ENCODE measurements at places on chromosomes 11 and 22.

DNA sequence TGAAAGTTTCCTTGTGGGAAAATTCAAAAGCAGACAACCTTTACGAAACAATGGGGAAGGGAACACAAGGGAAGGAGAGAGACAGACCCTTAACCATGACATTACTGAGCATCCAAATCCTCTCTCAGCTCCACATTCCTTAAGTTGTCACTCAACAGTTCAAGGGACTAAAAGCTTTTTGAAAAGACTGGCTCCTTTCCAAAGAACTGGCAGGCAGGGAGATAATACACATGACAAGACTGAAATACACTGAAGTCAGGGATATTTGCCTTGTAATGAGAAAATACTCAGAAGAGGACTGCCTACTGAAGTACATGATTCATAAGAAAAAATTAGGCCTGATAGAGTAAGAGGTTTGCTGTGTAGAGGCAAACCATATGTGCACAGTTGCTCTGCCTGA lies 69.1 kb downstream of the SMCO4 start:
- no peak for DNase-seq

- no peak for DNase-seq
Observed at GRCh38 chr11:58390551-58391063, 16.1 kb downstream of the OR5B3 start.

GRCh38 chr22:46824344-46824909 lies 62.0 kb downstream of the TBC1D22A start:
- DNase-seq, result no peak

DNA sequence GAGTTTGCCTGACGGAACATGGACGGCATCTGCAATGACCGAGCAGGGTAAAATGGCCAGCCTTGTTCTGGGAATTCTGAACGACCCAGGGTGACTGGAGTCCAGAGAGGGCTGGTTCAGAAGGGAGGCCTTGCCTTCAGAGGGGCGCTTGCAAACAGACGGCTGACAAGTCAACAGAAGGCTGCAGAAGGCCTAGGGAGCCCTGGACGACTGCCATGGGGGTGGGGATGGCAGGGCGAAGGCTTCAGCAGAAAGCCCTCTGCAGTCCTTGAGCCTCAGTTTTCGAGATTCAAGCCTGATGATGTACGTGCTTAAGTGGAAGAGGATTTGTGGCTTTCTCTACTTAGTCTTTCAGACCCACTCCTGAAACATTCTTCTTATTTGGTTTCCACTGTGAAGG lies 117.1 kb upstream of the TBCEL start:
- no peak for DNase-seq

GRCh38 chr11:11538277-11538960 lies 83.4 kb downstream of the GALNT18 start:
- DNase-seq, result no peak

GRCh38 chr11:43504316-43504950 lies 145.7 kb downstream of the TTC17 start:
- no peak for DNase-seq

DNA sequence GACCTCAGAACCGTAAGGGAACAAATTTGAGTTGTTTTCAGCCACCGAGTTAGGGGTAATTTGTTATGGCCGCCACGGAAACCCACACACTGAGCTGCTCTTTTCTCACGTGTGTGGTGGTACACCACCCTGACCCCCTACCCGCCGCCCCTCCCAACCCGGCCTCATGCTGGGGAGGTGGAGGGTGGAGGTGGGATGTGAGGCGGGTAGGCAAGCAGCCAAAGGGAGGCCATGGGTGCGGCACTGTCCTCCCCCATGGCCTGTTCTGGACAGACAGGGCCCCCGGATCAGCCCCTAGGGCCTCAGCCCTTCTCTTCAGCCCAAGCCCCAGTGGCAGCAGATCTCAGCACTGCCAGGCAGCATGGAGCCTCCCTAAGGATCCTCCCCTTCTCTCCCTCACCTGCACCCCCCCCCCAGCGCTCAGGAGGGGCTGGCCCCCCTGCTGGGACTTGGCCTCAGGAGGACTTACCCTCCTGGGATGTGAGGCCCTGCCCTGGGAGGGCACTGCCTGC lies 7.9 kb downstream of the PRR5 start:
- no peak for DNase-seq

- DNase-seq, result no peak
Observed at GRCh38 chr11:113615098-113615497, 91.0 kb downstream of the TMPRSS5 start.

- no peak for DNase-seq
Observed at GRCh38 chr11:13141731-13142709, 132.9 kb downstream of the RASSF10 start.

DNA sequence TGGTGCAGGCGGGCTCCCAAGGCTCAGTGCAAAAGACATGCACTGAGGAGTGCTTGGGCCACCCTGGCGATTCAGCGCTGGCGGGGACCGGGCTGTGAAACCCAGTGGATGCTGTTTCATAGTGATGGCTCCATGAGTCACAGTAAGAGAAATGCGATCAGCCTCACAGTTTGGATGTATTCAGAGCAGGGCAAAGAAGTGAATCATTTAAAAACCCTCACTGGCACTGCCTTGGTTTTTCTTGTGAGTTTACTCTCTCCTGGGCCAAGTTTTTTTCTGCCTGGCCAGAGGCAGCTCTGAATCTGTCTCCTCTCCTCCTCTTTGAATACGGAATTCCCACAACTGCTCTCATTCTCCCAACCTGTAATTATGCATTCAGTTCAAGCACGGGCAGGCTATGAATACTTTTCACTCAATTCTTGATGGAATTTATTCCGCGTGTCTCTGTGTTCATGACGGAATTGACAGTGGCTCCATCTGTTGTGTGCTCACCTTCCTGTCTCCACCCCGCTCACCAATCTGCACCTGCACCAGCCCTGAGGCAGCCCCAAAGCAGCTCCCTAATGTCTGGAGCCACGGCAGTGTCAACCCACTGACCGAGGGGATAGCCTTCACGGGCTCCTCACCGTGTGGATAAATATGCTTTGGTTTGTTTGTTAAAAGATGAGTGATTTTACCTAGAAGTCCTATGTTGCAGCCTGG lies 14.9 kb downstream of the ADAMTS8 start:
- no peak for DNase-seq

DNA sequence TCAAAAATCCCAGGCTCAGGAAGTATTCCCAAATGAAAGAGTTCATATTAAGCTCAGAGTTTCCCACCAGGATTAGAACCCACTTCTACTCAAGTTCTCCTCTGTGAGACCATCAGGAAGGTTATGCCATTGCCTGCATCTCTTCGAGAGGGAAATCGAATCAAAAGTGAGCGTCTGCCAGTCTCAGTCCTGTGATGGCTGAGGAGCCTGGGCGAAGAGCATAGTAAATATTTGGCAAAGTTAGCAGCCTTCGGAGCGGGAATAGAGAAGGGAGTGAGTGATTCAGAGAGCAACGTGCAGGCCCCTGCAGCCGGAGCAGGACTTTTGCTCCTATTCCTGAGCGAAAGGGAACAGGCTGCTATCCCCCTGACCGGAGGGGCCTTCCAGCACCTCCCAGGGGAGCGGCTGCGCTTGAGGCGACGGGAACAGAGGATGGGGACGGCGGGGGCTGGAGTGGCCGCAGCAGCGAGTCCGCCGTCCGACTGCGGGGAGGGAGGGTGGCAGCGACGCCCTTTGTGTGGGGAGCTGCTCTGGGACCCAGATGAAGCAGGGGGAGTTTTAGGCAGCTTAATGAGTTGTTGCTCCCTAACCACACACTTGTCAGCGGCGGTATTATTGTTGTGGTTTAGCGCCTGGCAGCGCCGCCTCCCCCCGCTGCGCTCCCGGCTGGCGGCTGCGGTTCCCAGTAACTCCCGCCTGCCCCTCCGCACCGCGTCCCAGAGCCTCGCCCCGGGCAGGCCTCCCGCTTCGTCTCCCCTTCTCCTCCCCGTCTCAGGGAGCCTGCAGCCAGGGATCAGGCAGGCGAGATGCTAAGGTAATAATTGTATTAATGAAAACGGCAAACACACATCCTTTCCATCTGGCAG lies 21.7 kb upstream of the NRGN start:
- no peak for DNase-seq

- no peak for DNase-seq
Observed at GRCh38 chr11:98940913-98941312, 79.8 kb upstream of the CNTN5 start.

DNA sequence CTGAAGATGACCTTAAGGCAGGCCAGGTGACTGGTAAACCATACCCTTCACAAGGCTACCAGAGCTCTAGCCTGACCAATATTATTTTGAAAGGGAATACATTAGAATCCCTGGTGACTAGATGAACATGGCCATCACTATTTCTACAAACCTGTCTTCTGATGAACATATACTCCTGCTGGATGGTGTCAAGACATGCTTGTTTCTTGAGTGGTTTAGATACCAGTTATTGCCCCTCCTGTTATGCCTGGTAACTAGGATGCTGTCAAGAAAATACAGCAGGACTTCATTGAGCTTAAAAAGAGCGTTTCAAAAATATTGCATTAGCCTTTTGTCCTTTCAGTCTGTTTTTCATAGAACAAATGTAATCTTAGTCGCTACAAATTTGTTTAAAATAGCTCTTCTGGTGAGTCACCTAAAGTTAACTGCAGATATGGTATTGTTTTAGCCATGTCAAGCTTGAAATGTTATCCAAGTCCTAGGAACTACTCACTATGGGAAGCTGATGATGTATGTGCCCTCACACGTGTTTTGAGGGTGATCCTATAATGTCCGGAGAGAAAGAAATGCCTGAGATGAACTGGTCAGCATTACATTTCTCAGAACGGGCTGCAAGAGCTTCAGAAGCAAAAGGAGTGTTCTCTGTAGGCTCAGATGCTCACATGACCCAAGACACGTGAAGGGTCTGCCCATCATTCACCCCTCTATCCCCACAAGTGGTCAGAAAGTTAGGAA lies 20.6 kb downstream of the ADM start:
- no peak for DNase-seq

GRCh38 chr11:121553806-121554205 lies 101.0 kb upstream of the SORL1-AS1 start:
- no peak for DNase-seq

DNA sequence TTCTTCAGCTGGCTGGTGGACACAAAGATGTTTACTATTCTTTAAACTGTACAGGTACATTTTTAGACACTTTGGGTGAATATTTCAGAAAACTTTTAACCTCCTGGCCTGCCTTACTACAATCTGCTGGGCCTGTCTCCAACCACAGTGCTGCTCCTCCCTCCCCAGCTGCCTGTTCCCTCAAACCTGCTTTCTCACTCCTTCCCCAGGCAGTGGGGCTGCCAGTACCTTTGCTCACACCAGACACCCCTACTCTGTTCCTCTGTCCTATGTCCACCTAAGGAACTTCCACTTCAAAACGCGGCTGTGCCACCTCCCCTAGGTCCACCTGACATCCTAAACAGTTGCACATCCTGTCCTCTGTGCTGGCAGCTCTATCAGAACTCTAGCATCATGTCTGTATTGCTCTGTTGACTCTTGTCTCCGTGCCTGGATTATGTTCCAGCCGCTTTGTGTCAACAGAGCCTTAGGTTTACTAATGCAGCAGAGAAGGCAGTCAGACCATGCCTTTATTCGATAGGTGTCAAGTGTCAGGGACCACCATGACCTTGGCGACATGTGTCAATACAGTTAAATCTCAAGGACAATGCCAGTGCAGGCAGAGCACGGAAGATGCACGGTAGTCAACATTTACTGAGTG lies 13.4 kb downstream of the ZP1 start:
- no peak for DNase-seq

GRCh38 chr11:101453682-101454081 lies 130.1 kb downstream of the TRPC6 start:
- DNase-seq, result no peak

DNA sequence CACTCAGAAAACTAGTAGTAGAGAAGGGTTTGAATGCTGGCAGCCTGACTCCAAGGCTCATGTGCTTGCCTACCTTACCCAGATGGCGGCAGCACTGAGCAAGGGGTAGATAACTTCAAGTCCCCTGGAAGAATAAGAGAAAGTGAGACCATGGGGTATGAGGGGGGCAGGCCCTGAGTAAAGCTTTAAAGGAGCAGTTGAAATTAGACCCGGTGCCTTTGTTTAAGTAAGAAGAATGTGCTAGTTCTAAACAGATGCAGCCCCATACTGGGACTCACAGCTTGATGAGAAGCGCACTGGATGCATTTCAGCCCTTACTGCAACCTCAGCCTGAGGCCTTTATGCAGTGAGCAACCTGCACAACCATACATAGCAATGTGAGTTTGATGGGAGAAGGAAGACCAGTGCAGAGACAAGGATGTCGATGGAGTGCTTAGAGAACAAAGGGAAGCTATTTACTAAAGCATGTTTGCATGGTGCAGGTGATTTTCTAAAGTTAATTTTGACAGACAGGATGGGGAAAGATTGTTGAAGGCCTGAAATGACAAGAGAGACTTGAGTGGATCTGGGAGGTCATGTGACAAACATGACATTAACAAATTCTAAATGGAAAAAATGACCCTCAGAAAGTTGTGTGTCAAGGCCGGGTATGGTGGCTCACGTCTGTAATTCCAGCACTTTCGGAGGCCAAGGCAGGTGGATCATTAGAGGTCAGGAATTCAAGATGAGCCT lies 27.1 kb upstream of the TMA7B start:
- DNase-seq, result no peak

DNA sequence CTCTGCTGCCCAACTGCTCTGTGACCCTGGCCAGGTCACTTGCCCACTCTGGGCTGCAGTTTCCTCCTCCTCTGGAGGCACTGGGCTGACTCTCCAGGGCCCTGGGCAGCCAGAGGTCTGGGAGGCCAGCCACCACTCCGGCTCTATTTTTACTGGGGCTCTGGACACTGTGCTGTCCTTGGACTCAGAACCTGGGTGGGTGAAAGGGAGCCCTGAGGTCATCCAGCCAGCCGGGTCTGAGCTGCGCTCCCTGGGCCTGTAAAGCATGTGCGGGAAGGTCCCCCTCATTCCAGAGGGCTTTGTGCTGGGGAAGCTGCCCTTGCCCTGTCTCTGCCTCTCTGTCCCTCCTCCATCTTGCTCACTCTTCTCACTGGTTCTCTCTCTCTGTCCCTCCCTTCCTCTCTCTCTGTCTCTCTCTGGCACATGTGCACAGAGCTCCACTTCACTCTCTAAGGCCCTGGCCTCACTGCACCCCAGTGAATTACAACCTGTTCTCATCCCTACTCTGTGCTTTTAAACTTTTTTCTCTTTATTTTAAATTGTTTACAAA lies 24.6 kb downstream of the MB start:
- no peak for DNase-seq

DNA sequence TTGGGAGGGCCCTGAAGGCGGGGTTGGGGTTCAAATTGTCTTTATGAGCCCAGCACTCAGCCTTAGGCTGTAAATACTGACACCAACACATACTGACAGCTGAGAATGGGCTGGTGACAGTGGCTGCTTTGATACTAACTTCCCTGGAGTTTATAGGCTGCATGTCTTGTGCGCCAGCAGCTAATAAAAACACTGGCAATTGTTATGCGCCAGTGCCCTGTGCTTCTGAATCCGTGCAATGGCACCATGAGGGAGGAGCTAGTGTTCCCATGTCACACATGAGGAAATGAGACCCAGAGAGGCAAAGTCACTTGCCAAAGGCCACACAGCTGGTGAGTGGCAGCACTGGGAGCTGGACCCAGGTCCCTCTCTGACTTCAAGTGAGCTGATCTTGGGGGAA lies 23.8 kb downstream of the SHISAL1 start:
- DNase-seq, result no peak
